ENCODE measurements at places on chromosomes 1 and 21.

GRCh38 chr1:208187499-208188041 is 56.6 kb downstream of the PLXNA2 start:
- H3K4me1 ChIP-seq, result peaks cover 36% of the 10 kb centered on the region
- no peaks in the 10 kb centered on the region for H3K36me3 ChIP-seq
- H3K27ac ChIP-seq, result peak overlapping the region; percentile 34
- DNase-seq, result no peak

DNA sequence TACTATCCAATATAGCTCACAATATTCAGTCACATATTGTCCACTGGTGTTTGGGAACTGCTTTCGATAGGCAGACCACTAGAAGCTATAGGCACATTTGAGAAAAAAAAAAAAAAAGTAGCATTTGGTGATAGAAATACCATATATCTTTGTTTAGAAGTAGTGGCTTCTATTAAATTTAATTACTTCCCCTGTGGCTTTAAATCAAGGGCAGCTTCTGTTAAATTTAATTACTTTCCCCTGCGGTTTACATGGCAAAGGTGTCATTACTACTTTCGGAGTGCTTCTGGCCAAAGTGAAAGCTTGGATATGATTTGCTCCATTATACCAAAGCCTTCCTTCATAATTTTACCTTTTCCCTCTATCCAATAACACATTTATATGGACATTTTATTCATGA is 229.9 kb downstream of the TTLL7 start:
- no peak for DNase-seq
- H3K36me3 ChIP-seq, result no peaks in the 10 kb centered on the region
- H3K4me3 ChIP-seq, result no peak overlapping the region
- no peak overlapping the region for H3K27ac ChIP-seq
- peaks cover 10% of the 10 kb centered on the region for H3K27me3 ChIP-seq

DNA sequence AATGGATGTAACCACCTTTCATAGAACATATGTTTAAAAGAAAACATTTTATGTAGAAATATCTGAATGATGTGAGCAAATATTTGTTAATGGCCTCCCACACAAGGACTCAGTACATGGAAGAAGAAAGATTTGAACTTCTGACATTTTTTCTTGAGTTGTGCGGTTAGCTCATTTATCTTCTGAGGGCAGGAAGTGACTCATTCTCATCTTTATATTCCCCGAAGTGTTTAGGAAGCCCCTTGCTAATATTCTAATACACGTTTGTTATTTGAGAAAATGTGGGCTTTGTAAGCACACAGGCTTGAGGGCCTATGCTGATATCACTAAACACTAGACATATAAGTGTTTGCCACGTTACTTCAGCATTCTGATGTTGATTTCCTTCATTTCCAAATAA is 392.5 kb upstream of the PTBP2 start:
- no peak overlapping the region for H3K27ac ChIP-seq
- no peak overlapping the region for H3K4me3 ChIP-seq
- no peaks in the 10 kb centered on the region for H3K4me1 ChIP-seq

- H3K27me3 ChIP-seq, result peaks cover 38% of the 10 kb centered on the region
- H3K4me3 ChIP-seq, result no peak overlapping the region
- H3K36me3 ChIP-seq, result no peaks in the 10 kb centered on the region
- H3K4me1 ChIP-seq, result no peaks in the 10 kb centered on the region
- H3K27ac ChIP-seq, result no peak overlapping the region
Observed at GRCh38 chr1:30534551-30534940, 188.8 kb downstream of the MATN1 start.

DNA sequence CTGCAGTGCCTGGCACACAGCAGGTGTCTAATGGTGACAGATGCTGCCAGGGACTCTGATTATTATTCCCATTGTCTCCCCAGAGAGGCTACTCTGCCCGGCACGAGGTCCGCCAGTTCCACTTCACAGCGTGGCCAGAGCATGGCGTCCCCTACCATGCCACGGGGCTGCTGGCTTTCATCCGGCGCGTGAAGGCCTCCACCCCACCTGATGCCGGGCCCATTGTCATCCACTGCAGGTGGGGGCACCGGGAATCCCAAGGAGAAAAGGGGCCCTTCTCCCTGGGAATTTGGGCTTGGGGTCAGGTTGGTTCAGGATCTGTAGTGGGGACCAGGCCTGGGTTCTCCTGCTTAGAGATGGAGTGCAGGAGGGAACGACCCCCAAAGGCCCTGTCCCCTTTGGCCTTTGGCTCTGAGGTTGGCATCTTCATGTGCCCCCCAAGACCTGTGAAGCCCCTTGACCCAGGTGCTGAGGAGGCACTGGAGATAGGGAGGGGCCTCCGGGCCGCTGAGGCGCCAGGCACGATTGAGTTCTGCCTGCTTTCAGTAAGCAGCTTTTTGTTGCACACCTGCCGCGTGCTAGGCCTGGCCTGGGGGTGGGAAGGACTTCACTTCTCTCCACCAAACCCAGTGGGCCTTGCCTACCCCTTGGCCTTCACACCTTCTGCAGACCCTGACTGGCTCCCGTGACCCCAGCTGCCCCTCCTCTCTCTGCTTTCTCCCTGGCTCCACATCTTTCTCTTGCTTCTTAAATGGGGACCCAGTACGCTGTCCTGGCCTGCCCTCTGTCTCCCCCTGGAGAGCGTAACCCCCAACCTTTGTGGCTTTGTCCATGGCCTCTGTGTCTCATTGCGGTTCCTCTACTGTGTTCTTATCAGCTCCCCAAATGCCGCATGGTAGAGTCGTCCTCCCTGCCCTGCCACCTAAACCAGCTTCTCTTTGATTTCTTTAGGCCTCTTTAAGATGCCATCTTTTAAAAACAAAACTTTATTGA is 76.4 kb downstream of the PTPRU start:
- H3K36me3 ChIP-seq, result peaks cover 38% of the 10 kb centered on the region
- no peak for DNase-seq
- no peaks in the 10 kb centered on the region for H3K27me3 ChIP-seq
- no peak overlapping the region for H3K4me3 ChIP-seq

DNA sequence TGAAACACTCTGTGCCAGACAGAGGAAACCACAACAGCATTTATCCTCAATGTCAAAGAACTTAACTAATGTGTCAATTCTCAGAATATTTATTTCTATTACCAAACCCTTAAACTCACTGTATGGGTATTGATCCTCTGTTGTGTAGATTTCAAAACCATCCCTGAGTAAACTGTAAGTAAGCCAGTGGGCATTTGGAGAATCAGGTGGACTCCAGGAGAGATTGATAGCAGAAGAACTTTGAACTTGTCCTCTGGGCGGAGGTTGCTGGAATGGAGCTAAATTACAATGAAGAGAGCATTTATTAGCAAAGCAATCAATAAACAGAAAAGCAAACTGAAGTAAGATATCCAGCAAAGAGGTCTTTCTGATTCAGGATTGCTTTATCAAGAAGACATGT is 216.1 kb downstream of the USH2A start:
- H3K27ac ChIP-seq, result no peak overlapping the region
- H3K4me1 ChIP-seq, result no peaks in the 10 kb centered on the region
- H3K4me3 ChIP-seq, result no peak overlapping the region
- no peaks in the 10 kb centered on the region for H3K36me3 ChIP-seq
- no peak for DNase-seq

- H3K36me3 ChIP-seq, result peaks cover 7% of the 10 kb centered on the region
- no peak for DNase-seq
- peaks cover 7% of the 10 kb centered on the region for H3K4me1 ChIP-seq
- H3K27ac ChIP-seq, result no peak overlapping the region
- no peak overlapping the region for H3K4me3 ChIP-seq
Observed at GRCh38 chr1:160431006-160431405, 30.6 kb downstream of the VANGL2 start.

GRCh38 chr1:228445490-228445842 is 28.8 kb upstream of the TRIM17 start:
- H3K27ac ChIP-seq, result peak overlapping the region; percentile 37
- H3K36me3 ChIP-seq, result no peaks in the 10 kb centered on the region
- H3K27me3 ChIP-seq, result peaks cover 16% of the 10 kb centered on the region
- H3K4me1 ChIP-seq, result peaks cover 19% of the 10 kb centered on the region
- DNase-seq, result no peak

GRCh38 chr1:3033040-3033789 is 11.9 kb downstream of the ACTRT2 start:
- H3K27ac ChIP-seq, result no peak overlapping the region
- H3K4me3 ChIP-seq, result no peak overlapping the region
- H3K27me3 ChIP-seq, result peaks cover 26% of the 10 kb centered on the region
- H3K4me1 ChIP-seq, result no peaks in the 10 kb centered on the region
- no peak for DNase-seq

DNA sequence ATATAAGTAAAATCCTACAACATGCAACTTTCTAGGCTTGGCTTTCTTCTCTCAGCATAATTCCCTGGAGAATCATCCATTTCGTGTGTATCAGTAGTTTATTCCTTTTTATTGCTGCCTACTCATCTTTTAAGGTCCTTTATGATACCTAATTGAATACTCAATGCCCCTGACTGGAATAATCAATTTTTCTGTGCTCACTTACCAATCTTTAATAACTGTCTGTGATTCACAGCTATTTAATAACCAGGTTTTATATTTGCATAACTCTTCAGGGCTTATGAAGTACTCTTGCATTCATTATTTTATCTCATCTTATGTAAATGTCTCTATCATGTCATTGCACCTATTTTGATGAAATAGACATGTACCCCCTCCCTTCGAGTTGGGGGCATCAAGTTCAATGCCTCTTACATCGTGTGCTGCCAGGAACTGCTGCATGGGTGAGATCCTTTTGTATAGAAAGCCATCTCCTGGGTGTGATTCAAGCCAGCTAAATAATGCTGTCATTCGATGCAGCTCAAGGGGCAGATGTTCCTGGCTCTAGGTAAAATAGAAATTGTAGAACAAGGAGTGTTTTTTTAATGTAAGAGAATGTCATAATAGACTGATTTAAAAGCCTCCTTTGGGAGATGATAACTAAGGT is 222.7 kb downstream of the SLC35F3 start:
- no peak overlapping the region for H3K27ac ChIP-seq
- DNase-seq, result no peak
- H3K4me1 ChIP-seq, result no peaks in the 10 kb centered on the region
- peaks cover 22% of the 10 kb centered on the region for H3K27me3 ChIP-seq
- no peak overlapping the region for H3K4me3 ChIP-seq
